ENCODE measurements at places on chromosomes 11 and 22. TPM values are rescaled to one million over a fixed set of nuclear protein-coding genes. Genes with fewer than 3 reads are reported as not detected.

OLFML1 gene
- not detected for total RNA-seq

CARNS1 gene
- total RNA-seq = 0.07 TPM

KDM4E gene
- total RNA-seq = not detected

TRIM49B gene
- total RNA-seq = not detected

NPAS4 gene
- total RNA-seq = not detected

GLYATL2 gene
- total RNA-seq = not detected

DNA sequence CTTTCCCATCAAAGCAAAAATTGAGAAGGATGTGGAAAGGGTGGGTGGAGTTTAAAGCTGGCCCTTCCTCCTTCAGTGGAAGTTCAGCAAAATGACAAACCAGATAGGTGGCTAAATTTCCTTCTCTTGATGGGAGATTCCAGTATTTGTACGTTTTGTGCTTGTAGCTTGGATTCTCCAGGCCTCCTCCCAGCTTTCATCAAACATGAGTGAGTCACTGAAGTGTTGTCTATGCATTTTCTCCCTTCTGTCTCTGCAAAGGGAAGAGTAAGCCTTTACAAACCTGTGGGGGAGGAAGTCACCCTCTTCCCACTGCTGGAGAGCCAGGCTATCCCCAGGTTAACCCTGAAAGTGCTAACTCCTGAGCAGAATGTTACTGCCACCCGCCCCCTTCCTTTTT, 6.4 kb downstream of the MARK2 start:
- DNase-seq = no peak

GRCh38 chr11:115501893-115502589, 2.2 kb downstream of the CADM1 start:
- no peak for DNase-seq

- DNase-seq = no peak
Measured at GRCh38 chr11:126007238-126007637, 55.4 kb downstream of the CDON start.

DNA sequence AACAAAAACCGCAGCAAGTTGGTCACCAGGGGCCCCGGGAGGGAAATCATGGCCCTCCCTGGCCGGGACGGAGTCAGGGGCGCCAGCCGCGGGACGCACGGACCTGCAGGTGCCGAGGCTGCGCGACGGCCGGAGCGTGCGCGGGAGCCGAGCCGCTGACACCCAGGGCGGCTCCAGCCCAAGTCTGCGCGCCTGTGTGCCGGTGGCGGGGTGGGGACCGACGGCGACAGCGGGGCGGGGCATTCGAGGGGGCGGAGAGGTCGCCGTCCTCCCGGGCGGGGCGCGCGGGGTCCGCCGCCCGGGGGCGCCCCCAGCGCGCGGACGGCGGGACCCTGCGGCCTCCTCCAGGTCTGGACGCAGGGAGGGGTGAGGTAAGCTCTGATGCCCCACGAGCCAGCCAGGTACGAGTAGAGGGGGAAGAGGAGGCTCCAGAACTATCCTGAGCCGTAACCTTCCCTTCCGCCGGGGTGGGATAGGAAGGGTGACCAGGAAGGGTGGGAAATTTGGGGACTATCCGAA, at the start of gene ESAM:
Gene ESAM, minus strand, starts transcription at position 186 of the 519 bp plus-strand sequence. Its CDS starts 136 bp downstream, at position 50.
- peak; percentile 94 for DNase-seq

GRCh38 chr11:76885390-76886097, 24.8 kb downstream of the ACER3 start:
- DNase-seq = no peak

DNA sequence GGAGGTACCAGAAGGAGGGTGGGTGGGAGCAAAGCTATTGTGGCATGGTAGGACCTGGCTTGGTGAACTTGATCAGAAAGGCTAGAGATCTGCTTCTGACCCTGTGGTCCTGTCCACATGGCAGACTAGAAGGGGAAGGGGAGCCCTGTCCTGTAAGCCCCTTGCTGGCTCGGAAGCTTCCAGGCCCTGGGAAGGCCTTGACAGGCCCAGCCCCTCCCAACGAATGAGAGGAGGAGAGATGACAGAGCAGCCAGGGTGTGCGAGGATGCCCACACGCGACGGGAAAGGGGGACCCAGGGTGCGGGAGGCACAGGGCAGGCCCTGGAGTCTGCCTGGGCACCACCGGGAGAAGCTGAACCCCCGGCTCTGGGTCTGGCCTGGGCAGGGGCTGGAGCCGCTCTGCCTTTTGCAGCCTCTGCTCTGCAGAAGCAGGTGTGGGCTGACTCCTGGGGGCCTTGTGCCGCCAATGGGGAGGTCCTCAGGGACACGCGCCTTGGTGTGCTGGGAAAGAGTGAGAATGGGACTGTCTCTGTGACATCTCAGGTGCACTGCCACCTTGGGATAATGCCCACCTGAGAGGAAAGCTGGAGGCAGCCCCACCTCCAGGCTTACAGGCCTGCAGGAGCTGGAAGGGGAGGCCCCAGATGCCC, 1447.5 kb downstream of the BRD1 start:
- DNase-seq = no peak

- no peak for DNase-seq
Measured at GRCh38 chr22:18110194-18110953, at the start of gene TUBA8. Gene TUBA8, plus strand, starts transcription at chr22:18110809. Its CDS starts 57 bp downstream, at chr22:18110866.

GRCh38 chr22:50011447-50012210, 936 bp downstream of the IL17REL start:
- no peak for DNase-seq

DNA sequence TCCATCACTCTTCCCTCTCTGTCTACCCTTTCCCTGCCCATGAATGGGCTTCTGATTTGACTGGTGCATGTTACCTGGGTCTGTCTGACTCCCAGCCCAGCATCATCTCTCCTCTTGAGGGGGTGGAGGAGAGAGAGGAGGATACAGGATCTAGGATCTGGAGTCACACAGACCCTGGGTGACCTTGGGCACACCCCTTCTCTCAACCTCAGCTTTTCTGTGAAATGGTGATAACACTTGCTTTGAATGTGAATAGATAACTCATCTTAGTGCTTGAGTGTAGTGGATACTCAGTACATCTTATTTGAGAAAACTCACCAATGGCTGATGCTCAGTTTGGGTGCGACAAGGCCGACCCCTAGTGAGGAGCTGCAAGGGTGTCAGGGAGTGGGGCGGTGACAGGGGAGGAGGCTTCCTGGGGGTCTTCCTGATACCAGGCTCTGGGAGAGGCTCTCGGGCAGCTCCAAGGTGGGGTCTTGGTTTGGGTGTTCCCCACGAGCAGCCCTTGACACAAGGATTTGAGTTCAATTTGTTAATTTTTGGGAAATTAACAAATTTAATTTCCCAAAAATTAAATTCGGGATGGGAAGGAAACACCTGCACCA, 9.0 kb downstream of the INCENP start:
- DNase-seq = no peak

GRCh38 chr11:122439866-122440810, 215.4 kb upstream of the UBASH3B start:
- no peak for DNase-seq

GRCh38 chr11:119585043-119585781, 143.8 kb downstream of the NECTIN1 start:
- DNase-seq = no peak

DNA sequence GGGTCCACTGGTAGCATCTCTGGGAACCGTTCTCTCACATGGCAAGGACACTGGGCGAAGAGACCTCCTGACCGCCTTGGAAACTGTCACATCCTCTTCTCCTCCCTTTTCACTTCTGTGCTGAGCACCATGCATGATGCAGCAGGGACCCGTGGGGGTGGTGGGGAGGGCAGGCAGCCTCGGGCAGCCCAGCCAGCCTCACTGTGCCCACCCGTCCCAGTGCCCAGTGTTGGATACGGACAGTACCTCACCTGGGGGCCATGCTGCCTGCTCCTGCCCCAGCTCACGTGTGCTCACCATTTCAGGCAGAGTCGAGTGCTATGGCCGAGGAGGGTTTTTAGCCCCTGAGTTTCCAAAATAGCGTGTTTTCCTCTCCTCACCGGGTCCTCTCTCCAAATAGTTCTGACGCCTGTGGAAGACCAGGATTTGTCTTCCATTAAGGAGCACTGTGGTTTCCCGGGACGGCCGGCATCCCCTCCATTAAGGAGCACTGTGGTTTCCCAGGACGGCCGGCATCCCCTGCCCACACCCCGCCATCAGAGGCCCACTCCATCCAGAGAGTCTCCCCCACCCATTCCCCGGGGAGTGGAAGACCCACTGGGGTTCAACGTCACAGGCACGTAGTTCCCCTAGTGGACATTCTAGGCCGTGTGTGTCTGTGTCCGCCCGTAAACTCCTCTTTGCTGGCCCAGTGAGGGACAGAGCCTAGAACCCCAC, 22.4 kb downstream of the B3GAT1 start:
- DNase-seq = no peak

- no peak for DNase-seq
Measured at GRCh38 chr11:12808519-12808918, 134.3 kb downstream of the TEAD1 start.

GRCh38 chr22:36727110-36727509, 23.6 kb upstream of the CACNG2 start:
- DNase-seq = no peak

DNA sequence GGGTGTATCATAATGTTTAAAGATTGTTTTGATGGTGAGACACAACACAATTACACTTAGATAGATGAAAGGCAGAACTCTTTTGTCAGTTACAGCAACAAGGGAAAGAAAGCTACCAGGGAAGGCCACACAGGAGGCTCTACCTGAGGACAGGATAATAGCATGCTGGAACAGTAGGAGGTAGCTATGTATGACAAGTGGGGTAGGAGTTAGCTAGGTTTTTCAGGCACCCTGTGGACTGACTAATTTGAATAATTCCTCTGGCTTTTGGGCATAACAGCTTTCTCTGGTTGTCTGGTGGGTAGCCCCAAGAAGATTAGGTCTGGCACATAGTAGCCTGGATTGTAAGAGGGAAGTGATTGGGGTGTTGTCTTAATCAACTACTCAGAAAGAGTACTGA, 475.4 kb upstream of the CHORDC1 start:
- no peak for DNase-seq

DNA sequence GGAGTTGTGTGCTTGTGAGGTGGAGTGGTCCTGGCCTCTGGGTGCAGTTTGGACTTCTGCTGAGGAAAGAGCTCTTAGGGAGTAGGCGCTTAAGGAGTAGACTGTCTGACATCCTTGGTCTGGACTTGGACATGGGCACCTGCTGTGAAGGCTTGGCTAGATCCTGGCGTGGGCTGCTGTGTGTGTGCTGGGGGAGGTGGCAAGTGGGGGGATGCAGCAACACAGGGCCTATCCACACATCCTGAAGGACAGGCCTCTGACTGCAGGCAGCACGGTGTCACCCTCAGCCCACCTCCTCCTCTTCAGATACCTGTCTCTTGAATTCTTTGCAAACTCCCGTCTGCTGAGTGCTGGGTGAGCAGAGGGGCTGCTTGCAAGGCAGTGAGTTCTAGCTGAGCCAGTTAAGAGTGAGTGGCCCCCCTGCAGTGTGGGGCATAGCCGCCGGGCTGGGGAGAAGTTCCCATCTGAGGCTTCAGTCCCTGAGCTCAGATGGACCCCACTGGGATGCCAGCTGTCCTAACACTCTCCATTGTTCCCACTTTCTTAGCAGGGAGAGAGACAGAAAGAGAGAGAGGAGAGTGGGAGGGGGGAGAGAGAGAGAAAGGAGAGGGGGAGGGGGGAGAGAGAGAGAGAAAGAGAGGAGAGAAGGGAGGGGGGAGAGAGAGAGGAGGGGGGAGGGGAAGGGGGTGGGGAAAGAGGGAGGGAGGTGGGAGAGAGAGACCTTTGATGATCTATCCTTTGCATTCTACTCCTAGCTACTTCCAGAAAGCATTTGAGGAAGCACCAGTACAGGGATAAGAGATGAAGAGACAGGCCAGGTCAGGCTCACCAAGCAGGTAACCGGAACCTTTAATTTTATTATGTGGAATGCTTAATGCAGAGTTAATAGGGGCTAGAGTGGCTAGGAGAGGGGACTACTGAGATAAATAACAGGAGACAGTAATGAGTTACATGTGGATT, 12.6 kb downstream of the SOX10 start:
- no peak for DNase-seq

GRCh38 chr11:75549370-75549958, 12.6 kb upstream of the SERPINH1 start:
- DNase-seq = no peak

DNA sequence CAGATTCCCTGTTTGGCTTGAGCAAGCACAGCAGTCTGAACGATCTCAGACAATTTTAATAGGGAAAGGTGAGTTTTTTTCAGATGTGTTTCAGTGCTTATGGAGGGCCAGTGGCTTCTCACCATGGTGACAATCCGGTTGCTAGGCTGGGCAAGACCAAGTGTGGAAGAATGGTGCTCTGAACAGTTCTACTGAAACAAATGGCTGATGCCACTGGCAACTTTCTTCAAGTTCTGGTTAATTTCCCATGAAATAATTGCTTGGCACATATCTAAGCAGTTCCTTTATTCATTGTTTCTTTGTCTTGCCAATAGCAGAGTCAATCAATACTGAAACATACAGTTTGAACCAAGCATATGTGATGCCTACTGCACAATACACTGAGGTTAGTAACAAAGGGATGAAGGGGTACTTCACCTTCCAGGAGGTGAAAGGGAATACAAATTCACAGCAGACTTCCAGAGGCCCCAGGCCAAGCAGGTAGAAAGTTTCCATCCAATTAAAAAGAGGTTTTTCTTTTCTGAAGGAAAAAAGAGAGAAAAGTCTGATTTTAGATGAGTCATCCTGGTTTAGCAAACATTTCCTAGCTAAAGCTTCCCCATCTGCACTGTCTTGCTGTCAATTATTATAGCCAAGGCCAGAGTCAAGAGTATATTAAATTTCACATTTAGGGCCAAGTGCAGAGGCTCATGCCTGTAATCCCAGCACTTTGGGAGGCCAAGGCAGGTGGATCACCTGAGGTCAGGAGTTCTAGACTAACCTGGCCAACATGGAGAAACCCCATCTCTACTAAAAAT, 21.2 kb upstream of the NDUFC2 start:
- no peak for DNase-seq

Data from K562 (cell line).